Pons (tissue), 1 donor: ENCODE measurements at places on chromosomes 13 and 19.

GRCh38 chr19:35539850-35540249, 5.6 kb upstream of the TMEM147 start:
- no peak for DNase-seq

DNA sequence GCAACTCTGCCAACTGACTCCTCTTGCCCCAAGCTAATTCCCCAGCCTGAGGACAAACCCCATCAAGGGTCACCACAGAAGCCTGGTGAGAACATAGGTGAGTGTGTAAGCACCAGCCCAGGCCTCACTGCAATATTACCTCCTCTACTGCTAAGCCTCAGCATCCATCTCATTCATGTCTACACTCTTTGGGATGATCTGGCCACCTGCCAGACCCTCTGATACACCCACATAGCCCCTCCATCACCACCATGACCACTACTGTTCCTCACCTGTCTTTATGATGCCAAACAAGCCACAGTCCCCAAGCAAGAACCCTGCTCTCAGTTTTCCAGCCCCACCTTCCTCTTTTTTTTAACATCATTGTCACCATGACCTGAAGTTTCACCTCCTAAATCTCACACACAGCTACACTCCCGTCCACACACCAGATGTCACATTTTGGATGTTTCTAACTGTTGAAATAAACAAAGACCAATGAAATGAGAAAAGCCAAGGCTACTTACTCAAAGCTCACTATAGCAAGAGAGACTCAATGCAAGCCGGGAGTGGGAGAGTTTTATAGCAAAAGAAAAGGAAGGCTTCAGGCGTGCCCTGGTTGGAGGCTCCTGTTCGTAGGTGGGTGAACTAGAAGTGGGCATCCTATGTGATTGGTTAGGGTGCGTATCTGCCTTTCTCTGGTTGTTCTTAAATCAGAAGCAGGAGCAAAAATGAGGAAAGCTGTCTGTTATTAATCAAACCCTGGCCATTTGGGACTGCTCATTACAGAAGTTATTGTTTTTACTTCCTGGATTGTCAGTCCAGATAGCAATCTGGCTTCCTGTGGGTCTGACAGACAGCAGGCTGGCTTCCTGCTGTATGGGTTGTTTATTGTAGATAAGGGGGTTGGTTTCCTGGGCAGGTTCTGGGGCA, 2.0 kb downstream of the ZNF792 start:
- DNase-seq: no peak

DNA sequence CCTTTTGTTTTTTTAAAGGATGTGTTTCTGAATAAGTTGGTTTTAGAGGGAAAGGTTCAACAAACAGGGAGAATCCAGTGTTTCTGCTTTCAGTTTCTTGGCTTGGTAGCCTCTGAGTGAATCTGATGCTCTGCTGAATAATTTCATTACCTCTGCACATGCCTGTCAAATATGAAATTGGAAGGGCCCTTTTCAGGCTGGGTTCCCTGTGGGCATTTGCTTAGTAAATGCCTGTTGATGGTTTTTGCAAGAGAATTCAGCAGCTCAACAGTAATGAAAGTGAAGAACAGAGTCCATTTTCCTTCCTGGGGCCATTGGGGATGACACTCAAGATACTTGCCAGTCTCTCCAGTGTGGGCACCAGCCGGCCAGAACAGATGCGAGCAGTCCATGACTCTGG, 74.3 kb downstream of the GPR12 start:
- no peak for DNase-seq

GRCh38 chr13:58919551-58919950, 1244.2 kb downstream of the DIAPH3 start:
- DNase-seq: no peak

GRCh38 chr19:51256155-51256625, 5.3 kb downstream of the SIGLECL1 start:
- no peak for DNase-seq

DNA sequence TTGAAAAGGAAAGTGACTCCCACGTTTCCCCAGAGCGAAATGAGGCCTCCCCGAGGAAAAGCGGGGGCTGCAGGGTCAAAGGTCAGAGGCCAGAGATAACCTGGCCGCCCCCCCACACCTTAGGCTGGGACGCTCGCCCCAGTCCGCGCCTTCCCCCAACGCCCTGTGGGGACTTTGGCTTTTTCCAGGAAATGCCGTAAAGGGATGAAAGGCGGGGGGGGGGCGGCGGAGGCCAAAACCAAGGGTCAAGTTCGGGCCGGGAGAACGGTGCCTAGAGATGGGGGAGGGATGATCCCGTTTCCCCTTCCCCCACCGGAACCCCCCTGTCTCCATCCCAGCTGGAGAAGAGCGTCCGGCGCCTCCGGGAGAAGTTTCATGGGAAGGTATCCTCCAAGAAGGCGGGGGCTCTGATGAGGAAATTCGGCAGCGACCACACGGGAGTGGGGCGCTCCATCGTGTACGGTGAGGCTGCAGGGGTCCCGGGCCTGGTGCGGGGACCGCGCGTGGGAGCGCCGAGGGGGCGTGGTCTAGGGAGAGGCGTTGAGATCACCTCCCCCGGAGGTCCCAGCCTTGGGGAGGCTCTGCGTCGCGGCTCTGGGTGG, 575 bp downstream of the SHFL start:
- DNase-seq: no peak

- DNase-seq: no peak
Measured at GRCh38 chr13:110170882-110171281, 136.1 kb downstream of the COL4A1 start.

- no peak for DNase-seq
Measured at GRCh38 chr13:39956036-39956435, 300.6 kb downstream of the COG6 start.

DNA sequence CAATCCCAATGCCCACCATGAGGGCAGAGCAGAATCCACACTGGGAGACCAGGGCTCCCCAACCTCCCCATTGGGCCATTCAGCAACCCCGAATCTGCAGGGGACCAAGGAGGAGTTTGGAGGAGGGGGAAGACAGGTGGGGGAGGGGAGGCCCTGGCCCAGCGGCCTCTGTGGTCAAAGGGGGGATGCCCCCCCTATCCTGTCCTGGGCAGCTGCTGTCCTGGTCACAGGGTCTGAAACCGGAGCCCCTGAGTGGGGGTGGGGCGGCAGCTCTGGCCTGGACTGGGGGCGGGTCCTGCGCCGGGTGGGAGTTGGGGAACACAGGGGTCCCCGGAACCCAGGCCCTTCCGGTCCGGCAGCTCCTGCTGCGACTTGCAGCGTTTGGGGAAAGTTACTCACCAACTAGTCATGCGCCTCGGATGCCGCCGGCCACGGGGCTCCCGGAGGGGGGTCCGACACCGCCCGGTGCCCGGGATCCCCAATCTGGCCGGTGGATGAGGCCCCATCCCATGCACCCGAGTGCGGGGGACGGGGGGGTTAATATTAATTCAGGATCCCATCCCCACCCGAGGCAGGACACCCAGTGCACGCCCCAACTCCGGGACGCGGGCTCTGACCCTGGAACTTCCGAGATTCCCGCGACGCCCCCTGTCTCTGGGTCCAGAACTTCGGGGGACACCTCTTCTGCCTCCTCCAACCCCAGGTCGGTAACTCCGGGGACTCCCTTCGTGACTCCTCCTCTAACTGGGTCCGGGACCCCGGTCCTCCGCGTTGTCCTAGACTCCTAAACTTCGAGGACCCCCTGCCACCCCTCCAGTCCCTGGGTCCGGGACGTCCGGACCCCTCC, 872 bp downstream of the HOMER3 start:
- DNase-seq: peak; percentile 45

- no peak for DNase-seq
Measured at GRCh38 chr19:48616491-48617056, 1.7 kb upstream of the FAM83E start.
